ENCODE measurements at places on chromosomes 7 and 10. TPM values are rescaled to one million over a fixed set of nuclear protein-coding genes. Genes with fewer than 3 reads are reported as not detected.

GRCh38 chr10:4498711-4499251 is 327.2 kb upstream of the AKR1E2 start:
- DNase-seq = no peak

GRCh38 chr7:54581511-54581910 is 39.3 kb downstream of the VSTM2A start:
- no peak for DNase-seq

- no peak for DNase-seq
Observed at GRCh38 chr7:78684201-78684600, 769.3 kb downstream of the MAGI2 start.

LIPK gene
- total RNA-seq = not detected

GRCh38 chr10:26790221-26790995 is 70.3 kb downstream of the ABI1 start:
- no peak for DNase-seq

DNA sequence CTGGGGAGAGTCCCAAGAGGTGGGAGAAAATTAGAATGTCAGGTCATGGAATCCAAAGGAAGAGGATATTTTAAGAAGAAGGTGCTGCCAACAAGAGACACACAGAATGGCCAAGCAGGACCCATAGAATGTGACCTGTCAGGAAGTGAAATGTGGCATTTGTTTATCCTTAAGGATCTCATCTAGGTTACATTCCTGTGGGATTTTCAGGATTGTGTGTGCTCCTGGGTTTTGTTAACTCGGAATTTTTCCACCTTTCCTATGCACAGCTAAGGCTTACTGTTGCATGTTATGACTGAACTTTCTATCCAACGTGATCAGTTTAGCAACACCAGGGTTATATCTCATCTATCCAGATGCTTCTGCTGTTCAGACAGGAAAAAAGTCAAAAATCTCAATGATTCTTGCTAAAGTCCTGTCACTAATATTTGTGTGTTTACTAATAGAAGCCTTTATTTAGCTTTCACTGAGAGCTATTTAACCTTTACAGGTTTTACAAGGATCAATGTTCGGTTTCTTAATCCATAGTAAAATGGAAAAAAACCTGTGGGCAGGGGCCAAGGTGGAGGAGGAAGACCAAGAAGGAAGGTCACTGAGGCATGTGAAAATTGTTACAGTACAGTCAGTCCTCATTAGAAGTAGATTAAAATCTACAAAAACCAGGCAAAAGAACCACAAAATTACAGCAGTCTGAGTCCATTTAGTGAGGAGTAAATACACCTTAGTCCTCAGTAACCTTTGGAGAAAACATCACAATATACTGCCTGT is 437.8 kb upstream of the NPVF start:
- DNase-seq = no peak

DNA sequence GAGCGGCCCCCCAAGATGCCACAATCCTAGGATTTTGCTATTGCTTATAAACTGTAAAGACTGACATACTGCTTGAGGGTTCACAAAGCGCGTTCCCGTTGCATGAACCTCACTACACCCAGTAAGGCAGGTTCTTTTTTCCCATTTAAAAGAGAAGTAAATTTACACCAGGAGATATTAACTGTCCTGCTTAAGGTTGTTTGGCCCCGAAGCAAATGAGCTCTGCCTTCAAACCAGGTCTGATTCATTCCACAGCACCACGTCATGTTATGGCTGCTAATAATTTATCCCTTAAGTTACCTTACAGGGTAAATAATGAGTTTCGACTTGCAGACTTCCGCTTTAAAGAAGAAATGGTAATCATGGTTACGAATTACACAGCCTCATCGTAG is 559 bp upstream of the FKBP14 start:
- no peak for DNase-seq

DNA sequence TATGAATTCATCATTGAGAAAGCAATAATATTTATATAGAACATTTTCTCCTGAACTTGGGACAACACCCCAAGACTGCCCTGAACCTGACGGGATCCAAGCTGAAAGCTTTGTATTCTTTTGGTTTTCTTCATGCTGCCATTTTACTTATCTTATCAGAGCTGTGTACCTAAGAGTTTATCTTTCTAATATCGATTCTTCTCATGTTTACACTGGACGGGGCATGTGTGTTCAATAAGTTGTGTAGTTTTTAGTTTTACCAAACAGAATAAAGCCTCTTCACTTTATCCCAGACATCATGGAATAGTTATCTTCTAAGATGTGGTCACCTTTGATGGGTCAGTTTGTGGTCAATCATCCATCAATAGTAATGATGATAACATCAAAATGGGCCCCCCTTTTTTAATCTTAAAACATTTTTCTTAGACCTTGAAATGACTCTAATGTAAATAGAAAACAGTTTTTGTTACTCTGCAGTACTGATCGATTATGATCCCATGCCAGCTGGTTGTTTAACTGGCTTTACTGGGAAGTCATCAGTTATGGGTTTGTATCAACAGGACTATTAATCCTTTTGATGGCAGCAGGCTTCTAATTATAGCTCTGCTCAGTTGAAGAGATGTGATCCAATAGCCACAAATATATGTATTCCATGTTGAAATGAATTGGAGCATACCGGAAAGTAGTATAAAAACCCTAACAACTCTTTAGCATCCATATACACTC is 446.1 kb downstream of the KCNMA1 start:
- no peak for DNase-seq

Measured in mesenteric fat pad (tissue), 1 donor.